ENCODE measurements at places on chromosomes 7 and 10. TPM values are rescaled to one million over a fixed set of nuclear protein-coding genes. Genes with fewer than 3 reads are reported as not detected.

GRCh38 chr10:50417486-50417885 lies 166.2 kb upstream of the ASAH2 start:
- H3K27ac ChIP-seq: peak overlapping the region; percentile 6
- no peaks in the 10 kb centered on the region for H3K36me3 ChIP-seq
- DNase-seq: no peak

- no peaks in the 10 kb centered on the region for H3K27me3 ChIP-seq
- H3K27ac ChIP-seq: no peak overlapping the region
- peaks cover 28% of the 10 kb centered on the region for H3K4me1 ChIP-seq
- no peak overlapping the region for H3K4me3 ChIP-seq
These were observed 44.5 kb upstream of the AP5Z1 start for GRCh38 chr7:4730971-4731370.

GRCh38 chr10:98636921-98637329 lies 190.2 kb upstream of the HPS1 start:
- H3K4me3 ChIP-seq: no peak overlapping the region
- no peak overlapping the region for H3K27ac ChIP-seq
- H3K36me3 ChIP-seq: no peaks in the 10 kb centered on the region
- no peaks in the 10 kb centered on the region for H3K4me1 ChIP-seq

DNA sequence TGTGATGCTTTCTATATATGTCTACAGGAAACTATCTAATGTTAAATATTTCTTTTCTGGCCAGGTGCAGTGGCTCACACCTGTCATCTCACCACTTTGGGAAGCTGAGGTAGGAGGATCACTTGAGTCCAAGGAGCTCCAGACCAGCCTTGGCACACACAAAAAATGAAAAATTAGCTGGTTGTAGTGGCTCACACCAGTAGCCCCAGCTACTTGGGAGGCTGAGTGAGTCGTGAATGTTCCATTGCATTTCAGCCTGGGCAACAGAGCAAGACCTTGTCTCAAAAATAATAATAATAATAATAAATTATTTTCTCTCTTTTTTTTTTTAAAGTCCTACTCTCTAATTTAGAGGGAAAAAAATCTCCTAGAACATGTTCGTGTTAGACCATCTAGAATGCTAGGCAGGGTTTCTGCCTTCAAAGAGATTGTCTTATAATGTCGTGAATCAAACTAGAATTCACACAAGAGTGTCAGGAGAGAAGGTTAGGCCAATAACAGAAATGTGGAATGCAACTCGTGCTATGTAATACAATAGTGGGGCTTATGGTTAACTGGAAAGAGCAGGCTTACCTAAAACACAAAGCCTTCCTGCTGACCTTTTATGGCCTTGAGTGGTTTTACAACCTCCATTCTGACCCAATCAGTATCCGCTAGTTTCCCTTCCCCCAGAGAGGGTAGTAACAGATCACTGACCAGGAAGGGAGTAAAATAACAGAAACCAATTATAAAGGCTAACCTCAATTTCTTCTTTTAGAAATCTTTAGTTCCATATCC lies 46.3 kb downstream of the MYOF start:
- no peaks in the 10 kb centered on the region for H3K4me1 ChIP-seq
- no peaks in the 10 kb centered on the region for H3K27me3 ChIP-seq
- H3K4me3 ChIP-seq: no peak overlapping the region
- no peaks in the 10 kb centered on the region for H3K36me3 ChIP-seq

DNA sequence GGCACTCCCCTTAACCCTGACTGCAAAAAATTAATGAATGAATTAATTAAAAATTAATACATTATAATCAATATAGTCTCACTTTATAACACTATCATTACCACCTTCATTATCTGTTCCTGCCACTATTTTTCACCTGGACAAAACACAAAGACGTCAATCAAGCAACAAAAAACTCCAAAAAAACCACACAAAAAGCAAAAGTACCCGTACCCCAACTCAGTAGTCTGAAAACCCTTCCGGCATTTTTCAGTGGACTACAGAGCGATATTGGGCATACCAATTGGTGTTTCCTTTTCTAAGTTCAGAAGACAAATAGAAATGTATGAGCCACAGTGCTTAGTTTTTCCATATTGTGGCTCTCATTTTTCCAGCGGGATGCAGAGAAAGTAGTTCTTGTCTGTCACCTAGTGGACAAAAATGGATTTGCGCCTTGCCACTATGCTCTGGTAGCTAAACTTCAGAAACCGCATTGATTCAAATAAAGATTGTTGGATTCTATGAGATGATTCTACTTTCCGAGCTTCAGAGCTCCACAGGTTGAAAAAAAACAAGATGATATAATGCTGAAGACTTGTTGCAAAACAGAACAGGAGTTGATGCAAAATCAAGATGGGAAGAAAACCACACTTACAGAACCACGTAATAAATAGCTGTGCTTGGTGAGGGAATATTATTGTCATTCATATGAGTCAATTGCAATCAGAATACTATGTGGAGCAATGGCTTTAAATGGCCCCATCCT lies 50.6 kb upstream of the ITGB1 start:
- peak overlapping the region; percentile 12 for H3K4me3 ChIP-seq
- H3K36me3 ChIP-seq: no peaks in the 10 kb centered on the region
- H3K27me3 ChIP-seq: no peaks in the 10 kb centered on the region

DNA sequence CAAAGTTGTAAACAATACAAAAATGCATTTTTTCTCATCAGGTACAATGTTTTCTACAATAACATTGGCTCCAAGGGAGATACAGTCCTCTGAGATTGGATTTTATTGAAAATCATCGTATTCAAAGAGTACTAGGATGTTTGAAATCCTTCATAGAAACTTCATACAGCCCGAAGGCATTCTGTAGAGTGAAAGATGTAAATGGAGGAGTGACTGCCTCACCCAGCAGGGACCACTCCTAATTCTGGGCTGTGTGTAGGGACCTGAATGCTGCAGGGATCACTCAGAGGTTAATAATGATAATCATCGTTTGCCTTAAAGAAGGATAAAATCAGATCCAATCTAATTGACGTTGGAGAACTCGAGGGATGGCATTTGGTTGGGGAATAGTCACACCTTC lies 198.6 kb downstream of the HECW1 start:
- H3K27ac ChIP-seq: no peak overlapping the region
- H3K4me1 ChIP-seq: peaks cover 9% of the 10 kb centered on the region
- no peak overlapping the region for H3K4me3 ChIP-seq
- no peak for DNase-seq
- no peaks in the 10 kb centered on the region for H3K27me3 ChIP-seq
- H3K36me3 ChIP-seq: no peaks in the 10 kb centered on the region

GRCh38 chr10:124092860-124093773 lies at the start of gene CHST15:
TSS of gene CHST15 (minus strand) at chr10:124093598. CDS start at chr10:124046212, 47,386 bp downstream.
- H3K4me1 ChIP-seq: no peaks in the 10 kb centered on the region
- H3K4me3 ChIP-seq: no peak within 1 kb of the TSS
- no peaks in the 10 kb centered on the region for H3K27me3 ChIP-seq
- no peak within 1 kb of the TSS for H3K27ac ChIP-seq
- peak; percentile 12 for DNase-seq

ANK3 gene
- 80.0 TPM for total RNA-seq

SPAM1 gene
- total RNA-seq: not detected

Measured in CD4-positive, alpha-beta memory T cell (primary cell).